HEK293T (cell line): ENCODE measurements at places on chromosomes 4 and X.

GRCh38 chrX:25108481-25108880 lies 92.7 kb upstream of the ARX start:
- DNase-seq = no peak

DNA sequence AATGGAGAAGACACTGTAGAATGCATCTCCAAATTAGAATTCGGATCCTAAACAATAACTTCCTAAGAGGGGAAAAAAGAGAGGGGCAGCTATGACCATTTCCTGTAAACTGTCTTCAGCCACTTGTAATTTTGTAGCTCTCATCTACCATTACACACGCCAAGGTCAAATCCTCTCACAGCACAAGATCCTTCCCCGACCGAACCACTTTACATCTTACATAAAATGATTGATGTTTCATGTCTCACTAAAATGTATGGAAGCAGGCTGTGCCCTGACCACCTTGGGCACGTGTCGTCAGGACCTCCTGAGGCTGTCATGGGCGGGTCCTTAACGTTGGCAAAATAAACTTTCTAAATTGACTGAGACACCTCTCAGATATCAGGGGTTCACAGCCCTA lies 24.1 kb upstream of the PBDC1 start:
- no peak for DNase-seq

- no peak for DNase-seq
These were observed 13.9 kb downstream of the CYSLTR1 start for GRCh38 chrX:78313526-78313925.

GRCh38 chrX:10208281-10208856 lies 51.6 kb downstream of the CLCN4 start:
- no peak for DNase-seq

- DNase-seq = no peak
These were observed 19.5 kb downstream of the LRPAP1 start for GRCh38 chr4:3512719-3513118.
